ENCODE measurements at places on chromosomes 4 and X.

DNA sequence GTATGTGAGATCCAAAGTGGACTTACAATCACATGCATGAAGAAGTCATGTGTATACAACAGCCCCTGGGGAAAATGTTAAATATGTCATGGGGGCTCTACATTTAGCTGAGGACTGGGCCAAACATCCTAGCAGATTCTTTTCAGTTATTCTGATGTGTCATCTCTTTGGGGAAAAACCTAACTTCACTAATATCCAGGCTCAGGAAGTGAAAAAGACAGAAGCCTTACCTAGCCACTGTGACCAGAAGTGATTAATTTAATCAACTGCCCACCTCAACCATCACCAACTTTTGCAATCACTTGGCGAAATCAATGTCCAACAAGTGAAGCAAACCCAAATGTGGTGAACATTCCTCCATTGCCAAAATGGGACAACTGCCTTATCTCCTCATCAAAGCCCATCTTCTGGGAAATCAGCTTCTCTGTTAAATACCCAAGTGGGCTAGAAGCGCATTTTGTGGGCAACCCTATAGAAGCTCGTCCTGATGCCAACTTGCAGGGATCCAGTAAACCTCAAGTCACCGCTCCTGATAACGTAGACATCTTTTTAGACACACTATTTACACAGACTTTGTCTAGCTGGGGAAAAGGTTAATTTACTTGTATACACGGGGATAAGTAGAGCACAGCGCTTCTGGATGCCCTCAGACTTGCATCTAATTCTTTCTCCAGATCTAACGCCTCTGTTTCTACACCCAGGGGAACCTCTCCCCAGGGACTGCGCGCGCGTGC, 1.4 kb upstream of the HHIP start:
- DNase-seq = no peak

- DNase-seq = no peak
Observed at GRCh38 chr4:106034220-106034619, 138.9 kb downstream of the NPNT start.

DNA sequence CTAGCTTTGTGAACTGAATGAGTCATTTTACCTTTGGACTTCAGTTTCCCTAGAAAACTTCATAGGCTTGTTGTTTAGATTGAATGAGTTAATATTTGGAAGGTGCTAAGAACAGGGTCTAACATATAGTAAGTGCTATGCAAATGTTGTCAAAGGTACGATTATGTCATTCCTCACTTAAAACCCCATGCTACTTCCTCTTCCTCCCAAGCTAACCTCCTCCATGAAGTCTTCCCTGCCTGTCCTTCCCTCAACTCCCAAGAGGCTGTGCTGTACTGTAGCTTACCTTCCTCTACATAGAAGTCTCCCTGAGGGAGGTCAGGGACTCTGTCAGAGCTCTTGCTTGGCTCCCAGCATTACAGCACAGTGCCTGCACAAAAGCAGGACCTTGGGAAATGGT, 103.4 kb upstream of the PJA1 start:
- no peak for DNase-seq

DNA sequence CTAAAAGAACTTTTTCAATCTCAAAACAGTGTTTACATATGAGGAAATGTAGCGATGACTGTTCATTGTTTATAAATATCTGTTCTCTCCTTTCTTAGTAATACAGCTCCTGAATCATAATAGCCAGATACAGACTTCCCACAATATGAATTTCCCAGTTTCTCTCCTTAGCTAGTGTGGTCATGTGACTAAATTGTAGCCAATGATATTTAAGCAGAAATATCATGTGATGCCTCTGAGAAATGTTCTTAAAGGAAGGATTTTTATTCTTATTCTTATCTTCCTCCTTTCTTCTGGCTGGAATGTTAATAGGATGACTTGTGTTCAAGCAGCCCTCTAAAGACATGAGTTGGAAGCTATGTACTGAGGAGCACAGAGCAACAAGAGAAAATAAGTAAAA, 383.7 kb upstream of the ATOH1 start:
- DNase-seq = no peak

DNA sequence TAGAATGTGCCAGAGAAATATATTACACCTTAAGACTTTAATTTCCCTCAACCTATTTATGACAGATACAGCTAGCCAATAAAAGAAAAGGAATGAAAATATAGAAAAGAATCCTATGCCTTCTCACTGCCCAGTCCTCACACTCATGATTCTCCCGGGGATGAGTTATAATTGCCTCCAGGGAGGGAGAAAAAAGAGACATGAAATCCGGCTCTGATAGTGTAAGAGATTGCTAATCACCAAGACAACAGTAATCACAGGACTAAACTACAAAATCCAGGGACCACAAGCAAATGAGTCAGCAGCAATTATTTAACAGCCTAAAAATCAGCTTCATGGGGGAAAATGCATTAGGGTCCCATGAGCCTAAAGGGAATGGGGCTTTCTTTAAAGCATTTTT, 95.9 kb upstream of the DUSP21 start:
- DNase-seq = no peak

DNA sequence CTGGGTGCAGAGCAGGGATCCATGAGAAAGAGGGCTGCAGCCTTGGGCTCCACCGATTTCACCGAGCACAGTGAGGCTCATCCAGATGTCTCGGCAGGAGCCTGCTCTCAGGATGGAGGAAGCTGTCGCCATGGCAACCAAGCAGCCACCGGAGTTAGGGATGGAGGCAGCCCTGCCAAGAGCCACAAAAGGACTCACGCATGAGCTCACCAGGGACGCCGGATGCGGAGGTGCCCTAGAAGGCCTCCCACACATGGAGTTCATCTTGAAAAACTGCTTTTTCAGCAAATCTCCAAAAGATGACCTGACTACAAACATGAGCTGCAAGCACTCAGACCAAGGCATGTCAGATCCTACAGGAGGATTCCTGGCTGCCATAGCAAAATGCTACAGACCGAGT, 90.7 kb downstream of the WFS1 start:
- no peak for DNase-seq

Data from suprapubic skin (tissue), 4 donors.